Activated naive CD4-positive, alpha-beta T cell treated with anti-CD3 and anti-CD28 coated beads, Interleukin-2, amount 50 U/mL, for 16 hours (primary cell): ENCODE measurements at places on chromosomes 4 and X.

- no peak for DNase-seq
These were observed 1.3 kb upstream of the ATP6AP1 start for GRCh38 chrX:154426916-154427770.

DNA sequence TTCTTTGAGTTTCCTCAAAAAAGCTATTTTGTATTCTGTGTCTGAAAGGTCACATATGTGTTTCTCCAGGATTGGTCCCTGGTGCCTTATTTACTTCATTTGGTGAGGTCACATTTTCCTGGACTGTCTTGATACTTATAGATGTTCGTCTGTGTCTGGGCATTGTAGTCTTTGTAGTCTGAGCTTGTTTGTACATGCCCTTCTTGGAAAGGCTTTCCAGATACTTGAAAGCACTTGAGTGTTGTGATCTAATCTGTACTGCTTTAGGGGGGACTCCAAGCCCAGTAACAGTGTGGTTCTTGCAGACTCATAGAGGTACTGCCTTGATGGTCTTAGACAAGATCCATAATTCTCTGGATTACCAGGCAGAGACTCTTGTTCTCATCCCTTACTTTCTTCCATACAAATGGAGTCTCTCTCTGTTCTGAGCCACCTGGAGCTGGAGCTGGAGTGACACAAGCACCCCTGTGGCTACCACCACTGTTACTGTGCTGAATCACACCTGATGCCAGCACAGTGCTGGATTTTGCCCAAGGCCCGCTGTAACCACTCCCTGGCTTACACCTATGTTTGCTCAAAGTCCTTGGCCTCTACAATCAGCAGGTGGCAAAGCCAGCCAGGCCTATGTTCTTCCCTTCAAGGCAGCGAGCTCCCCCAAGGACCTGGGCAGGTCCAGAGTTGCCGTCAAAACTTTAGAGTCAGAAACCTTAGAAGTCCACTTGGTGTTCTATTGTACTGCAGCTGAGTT, 72.3 kb upstream of the EFHC2 start:
- no peak for DNase-seq

DNA sequence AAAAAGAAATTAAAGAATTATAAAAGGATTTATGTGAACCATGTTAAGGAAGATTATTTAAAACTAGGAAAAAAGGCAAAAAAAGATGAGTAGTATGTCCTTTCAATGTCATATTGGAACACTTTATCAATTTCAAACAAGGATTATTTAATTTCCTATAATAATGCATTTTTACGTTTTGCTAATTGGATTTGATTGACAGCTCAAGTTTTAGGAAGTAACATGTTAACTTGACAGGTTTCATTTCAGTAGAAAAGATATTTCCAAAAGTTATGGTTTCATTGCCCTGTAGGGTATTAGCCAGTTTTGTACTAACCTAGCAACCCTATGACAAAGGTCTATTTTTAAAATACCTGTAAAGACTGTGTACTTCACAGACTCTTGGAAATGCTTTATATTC, 379.6 kb upstream of the ZFP42 start:
- no peak for DNase-seq

DNA sequence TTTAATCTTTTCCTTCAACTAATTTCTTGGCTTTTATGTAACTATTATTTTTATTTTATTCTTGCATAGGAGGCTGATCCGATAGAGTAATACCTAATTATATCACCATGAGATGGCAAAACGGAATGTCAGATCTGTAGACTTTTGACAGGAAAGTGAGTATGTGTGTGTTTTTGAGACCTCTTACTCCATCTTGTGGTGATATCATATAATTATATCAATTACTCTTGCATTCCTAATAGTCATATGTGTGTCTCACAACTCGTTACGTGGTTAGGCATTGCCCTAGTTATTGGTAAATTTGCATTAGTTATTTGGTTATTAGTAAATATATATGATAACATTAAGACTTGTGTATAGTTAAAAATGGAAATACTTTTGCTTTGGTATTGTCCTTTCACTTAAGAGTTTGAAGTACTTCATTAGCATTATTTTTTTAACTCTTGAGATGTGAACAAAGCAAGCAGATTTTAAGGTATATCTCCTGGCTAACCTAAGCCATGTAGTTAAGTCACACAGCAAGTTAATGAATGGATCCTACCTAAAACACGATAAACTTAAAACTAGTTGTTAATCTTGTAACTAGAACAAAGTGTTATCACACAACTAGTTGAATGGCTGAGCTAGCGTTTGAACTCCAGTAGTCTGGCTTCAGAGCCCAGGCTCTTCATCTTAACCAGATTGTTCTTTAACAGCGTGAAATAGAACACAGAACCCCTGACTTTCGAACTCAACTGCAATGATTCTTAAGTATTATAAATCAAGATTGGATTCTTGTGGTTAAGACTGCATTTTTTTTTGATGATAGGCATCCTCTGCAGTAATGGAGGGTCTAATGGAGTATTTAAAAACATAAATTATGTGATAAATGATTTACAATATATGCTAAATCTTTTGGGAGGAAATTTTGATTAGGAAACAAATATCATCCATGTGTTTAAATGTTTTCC, 67.1 kb downstream of the PGRMC2 start:
- no peak for DNase-seq

DNA sequence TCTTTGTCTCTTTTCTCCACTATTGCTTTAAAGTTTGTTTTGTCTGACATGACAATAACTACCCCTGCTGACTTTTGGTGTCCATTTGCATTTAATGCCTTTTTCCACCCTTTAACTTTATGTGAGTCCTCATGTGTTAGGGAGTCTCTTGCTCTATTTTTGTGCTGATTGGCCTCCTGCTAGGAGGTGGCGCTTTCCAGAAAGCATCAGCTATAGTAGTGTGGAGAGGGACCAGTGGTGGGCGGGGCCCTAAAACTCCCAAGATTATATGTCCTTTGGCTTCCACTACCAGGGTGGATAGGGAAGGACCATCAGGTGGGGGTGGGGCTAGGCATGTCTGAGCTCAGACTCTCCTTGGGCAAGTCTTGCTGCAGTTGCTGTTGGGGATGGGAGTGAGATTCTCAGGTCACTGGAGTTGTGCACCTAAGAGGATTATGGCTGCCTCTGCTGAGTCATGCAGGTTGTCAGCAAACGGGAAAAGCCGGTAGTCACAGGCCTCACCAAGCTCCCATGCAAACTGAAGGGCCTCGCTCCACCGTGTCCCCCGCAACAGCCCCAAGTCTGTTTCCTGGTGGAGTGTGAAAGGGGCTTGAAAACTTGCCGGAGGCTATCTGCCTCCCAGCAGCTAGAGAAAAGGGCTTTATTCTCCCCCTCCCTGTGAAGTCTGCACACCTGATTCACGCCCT, 156.3 kb downstream of the CPEB2 start:
- DNase-seq, result no peak

DNA sequence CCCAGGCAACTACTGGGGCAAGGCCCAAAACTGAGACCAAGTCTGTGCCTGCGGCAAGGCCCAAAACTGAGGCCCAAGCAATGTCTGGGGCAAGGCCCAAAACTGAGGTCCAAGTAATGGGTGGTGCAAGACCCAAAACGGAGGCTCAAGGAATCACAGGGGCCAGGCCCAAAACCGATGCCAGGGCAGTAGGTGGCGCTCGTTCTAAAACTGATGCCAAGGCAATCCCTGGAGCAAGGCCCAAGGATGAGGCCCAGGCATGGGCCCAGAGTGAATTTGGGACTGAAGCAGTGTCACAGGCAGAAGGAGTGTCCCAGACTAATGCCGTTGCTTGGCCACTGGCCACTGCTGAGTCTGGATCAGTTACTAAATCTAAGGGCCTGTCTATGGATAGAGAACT, 2.7 kb downstream of the GPRASP2 start:
- DNase-seq, result no peak

- no peak for DNase-seq
These were observed 162.3 kb upstream of the SMIM31 start for GRCh38 chr4:164591666-164592065.

DNA sequence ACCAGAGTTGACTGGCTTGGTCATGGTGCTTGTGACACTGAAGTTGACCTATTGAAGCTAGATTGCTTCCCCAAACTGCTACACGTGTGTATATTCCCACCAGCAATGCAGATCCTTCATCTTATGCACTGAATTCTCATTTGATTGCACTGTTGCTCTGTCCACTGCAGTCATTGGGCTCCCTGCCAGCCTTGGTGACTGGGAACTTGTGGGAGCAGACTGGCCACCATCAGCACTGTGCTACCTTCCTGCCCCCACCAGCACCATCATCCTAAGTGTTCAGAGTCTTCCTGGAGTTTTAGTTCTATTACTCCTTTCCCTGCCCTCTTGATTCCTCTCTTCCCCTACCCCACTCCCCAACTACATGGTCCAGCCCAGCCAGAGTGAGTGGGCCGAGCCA, 117.7 kb upstream of the PRPS2 start:
- no peak for DNase-seq

GRCh38 chr4:98620087-98620784, 38.2 kb downstream of the TSPAN5 start:
- no peak for DNase-seq

- no peak for DNase-seq
These were observed 172.2 kb downstream of the HS6ST2 start for GRCh38 chrX:132786217-132786616.

DNA sequence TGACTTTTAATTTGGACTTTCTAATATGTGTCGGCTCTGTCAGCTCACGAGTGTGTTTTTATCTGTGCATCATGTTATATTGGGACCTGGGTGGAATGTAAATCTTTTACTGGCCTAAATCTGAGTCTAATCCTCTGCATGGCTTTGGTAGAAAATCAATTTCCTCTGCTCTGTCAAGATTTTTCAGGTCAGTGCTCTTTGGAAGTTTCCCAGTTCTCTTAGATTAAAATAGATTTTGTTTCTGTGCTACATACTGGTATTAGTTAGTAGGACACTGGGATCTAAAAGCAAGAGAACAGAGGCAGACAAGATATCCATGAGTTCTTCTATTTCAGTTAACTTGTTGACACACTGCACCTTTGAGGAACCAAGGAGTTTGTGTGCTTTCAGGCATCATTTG, 39.7 kb downstream of the REPS2 start:
- no peak for DNase-seq

DNA sequence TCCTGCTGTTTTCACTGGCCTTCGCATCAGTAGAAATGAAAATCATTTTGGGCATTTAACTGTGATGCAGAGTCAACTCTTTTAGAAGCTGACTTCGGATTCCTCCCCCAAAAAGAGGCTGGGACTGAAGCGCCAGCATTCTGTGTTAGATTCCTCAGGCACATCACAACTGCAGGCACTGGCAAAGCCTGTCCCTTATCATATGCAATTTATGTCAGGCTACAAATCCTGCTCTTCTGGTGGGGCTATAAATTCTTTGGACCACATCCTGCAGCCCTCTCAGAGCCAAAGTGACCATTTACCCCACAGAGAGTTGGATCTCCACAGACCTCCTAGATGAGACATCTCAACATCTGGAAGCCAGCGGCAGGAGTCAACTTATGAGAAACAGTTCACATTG, 138.4 kb downstream of the CBR4 start:
- DNase-seq, result no peak

- DNase-seq, result no peak
These were observed 7.0 kb downstream of the CYBB start for GRCh38 chrX:37786624-37787422.

DNA sequence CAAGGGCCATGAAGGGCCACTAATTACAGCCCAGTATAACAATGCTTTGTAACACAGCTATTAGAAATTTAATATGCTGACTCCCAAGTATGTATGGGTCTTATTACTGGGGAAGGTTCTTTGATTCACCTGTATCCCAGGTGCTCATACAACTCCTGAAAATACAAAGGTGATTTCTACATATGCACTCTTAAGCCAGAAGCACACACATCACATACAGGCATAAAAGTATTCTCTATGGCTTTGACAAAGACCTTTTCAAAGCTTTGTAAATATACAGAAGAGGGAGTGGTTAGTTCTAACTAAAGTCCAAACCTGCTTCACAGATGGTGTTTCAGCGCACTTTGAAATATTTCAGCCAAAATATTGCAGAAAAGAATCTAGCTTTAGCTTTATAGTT, 191.5 kb downstream of the SNCA start:
- no peak for DNase-seq

- DNase-seq, result no peak
These were observed 938.4 kb upstream of the FTHL17 start for GRCh38 chrX:32010212-32010611.

- DNase-seq, result no peak
These were observed 225.2 kb upstream of the SLIT2 start for GRCh38 chr4:20026456-20026855.

- peak; percentile 35 for DNase-seq
These were observed 63.9 kb downstream of the TRAPPC11 start for GRCh38 chr4:183722731-183723560.

- no peak for DNase-seq
These were observed 68.8 kb upstream of the HGFAC start for GRCh38 chr4:3372933-3373465.

GRCh38 chr4:139242511-139243051, 37.4 kb downstream of the MGARP start:
- DNase-seq, result no peak

DNA sequence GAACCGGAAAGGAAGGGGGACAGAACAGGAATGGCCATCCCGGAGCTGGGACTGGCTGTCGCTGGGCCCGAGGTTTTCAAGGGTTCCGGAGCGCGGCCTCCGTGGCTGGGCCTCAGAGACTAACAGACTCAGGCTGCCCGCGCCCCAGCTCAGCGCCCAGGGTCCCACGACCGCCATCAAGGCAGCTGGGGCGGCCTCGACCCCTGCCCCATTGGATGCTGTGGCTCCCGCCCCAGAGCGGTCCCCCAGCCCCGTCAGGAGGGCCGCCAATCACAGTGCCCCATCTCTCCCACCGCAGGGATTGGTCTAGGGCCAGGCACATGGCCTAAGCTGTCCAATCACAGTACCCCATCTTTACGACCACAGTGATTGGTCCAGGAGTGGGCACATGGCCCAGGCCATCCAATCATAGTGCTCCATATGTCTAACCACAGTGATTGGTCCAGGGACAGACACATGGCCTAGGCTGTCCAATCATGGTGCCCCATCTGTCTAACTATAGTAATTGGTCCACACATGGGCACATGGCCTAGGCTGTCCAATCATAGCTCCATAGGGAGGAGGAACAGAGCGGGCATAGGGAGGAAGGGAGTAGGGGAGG, 105.3 kb upstream of the NKX1-1 start:
- DNase-seq, result peak; percentile 59

DNA sequence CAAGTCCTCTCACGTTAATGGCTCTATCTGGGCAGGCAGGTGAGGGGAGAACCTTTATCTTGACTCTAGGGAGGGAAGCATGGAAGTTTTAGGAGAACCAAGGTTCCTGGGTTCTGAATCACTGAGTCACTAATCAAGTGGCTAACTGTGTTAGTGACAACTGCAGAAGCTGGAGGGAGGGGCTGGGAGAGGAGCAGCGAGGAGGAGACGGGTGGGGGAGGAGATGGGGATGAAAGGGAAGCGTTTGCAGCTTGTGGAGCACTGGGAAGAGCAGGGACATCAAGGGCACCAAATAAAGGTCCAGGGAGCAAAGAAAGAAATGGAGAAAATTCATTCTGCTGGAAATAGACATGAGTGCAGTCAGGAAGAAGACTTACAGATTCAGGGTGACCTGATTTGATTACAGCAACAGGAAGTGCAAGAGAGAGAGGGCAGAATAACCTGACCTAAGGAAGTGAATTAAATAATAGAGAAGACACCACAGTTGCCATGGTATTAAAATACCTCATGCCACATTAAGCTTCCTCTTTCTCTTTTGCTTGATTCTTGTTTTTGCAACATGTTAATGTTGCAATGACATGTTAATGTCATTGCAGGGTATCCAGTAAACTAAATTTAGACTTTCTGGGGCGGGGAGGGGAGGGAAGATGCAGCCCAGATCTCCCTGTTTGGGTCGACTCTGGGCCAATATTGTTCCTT, 4.5 kb upstream of the SETD7 start:
- no peak for DNase-seq

GRCh38 chrX:17635231-17635630, 102.1 kb upstream of the SCML1 start:
- no peak for DNase-seq
